ENCODE measurements at places on chromosomes 2 and 18. TPM values are rescaled to one million over a fixed set of nuclear protein-coding genes. Genes with fewer than 3 reads are reported as not detected.

- no peak for DNase-seq
Observed at GRCh38 chr2:136107051-136108033, 10.6 kb downstream of the CXCR4 start.

GRCh38 chr2:44612276-44612675 is 250.5 kb downstream of the CAMKMT start:
- DNase-seq: no peak

DNA sequence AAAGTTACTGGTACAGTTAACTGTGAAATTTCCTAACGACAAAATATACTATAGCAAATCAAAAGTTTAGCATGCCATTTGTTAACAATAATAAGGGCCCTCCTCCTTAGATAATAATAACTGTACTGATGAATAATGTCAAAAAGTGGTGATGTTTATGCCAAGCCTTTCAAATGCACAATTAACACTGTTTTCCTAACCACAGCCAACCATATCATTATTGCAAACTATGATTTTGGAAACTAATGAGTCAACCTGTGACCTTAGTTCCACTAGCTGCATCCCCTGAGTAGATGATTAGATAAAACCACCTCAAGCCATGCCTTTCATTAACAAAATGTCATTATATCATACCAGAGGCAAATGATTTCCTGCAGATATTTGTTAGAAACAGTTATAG is 25.1 kb upstream of the GPR75 start:
- no peak for DNase-seq

DNA sequence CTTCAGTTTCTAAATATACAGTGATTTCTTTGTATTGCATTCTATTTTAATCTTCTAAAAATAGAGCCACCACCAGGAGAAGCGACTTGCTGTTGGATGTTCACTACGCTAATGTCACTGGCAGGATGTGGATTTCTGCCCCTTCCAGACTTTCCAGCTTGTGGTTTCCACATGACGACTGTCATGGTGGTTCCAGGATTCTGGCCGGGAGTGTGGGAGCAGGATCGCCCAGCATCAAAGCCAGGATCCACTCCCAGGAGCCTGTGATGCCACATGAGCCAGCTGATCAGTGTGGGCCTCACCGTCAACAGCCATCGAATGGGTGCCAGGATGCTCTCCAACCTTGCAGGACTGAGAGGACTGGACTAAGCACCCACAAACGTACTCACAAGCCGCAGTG is 148.8 kb downstream of the HDAC4 start:
- no peak for DNase-seq

- DNase-seq: no peak
Observed at GRCh38 chr2:217225596-217225995, 365.7 kb upstream of the TNP1 start.

DNA sequence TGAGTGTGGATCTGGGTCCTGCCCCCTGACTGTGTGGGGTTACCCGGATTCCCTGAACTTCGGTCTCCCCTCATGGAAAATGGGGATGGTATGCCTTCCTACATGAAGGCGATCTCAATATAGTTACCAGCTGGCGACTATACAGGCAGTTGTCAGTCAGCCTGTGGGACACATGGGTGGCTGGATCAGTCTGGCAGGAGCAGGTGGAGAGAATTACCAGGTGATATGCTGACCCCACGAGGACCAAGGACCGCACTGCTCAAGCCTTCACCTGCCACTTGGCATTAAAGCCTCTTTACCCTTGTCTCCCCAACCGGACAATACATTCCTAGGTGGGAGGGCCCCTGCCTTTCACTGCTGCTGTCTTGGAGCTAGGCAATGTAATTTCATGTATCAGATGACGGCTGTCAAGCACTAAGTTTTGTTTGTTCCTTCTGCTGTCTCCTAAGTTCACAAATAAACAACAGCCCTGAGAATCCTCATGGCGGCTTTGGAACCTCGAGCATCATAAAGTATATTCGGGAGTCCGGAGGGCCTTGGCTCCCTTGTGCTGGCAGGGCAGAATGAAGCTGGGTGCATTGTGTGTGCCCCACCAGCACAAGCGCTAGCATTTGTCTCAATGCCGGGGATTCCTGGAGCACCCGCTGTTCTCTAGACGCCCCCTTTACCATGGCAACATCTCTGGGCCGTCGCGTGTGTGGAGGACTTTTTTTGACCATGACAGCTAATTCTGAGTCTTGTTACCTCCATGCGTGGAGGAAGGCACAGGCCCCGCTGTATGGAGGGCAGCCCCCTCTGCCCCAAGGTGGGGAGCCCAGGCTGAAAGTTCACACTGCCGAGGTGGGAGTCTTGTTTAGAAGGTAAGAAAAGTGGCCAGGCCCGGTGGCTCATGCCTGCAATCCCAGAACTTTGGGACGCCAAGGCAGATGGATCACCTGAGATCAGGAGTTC is 48.6 kb downstream of the PDCL3 start:
- no peak for DNase-seq

- DNase-seq: no peak
Observed at GRCh38 chr2:218405086-218405745, 5.5 kb downstream of the CTDSP1 start.

GRCh38 chr2:12896318-12896982 is 179.7 kb downstream of the TRIB2 start:
- no peak for DNase-seq

GRCh38 chr2:18662689-18663088 is 73.3 kb upstream of the NT5C1B start:
- DNase-seq: no peak

DNA sequence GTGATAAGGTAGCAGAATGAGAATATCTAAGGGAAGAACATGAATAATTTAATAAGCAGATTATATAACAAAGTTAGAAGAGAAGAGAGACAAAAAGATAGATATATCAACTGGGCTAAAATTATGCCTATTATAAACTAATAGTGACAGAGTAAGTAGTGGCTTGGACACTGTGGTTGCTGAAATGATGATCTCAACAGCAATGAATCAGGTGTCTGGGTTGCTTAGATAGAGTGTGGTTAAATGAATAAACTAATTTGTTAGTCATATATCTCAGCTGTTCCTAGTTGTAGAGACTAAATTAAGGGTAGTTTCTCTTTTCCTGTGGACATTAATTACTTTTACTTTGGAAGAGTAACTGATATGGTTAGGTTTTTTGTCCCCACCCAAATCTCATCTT is 1485.4 kb upstream of the CELF4 start:
- DNase-seq: no peak

DNA sequence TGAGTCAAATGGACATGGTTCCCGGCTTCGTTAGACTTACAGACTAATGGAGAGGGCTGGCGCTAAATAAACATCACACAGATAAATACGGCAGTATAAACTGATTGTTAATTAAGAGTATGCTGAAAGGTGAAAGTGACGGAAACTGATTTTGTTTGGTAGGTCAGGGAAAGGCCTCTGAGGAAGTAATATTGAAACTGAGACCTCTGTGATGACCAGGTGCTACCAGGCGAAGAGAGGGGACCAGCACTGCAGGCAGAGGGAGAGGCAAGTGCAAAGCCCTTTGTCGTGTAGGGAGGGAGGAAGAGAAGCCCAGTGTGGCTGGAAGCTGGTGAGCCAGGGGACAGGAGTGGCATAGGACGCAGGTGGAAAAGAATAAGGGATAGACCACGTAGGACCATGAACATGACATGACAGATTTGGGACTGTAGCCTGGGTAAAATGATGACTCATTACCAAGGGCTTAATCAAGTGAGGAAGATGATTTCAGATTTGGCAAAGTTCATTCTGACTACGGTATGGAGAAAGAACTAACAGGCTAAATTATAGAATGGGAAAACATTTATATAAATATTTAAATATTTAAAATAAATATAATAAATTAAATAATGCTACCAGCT is 433.1 kb downstream of the NCKAP5 start:
- DNase-seq: no peak

- DNase-seq: no peak
Observed at GRCh38 chr18:73785300-73785699, 362.3 kb downstream of the FBXO15 start.

DNA sequence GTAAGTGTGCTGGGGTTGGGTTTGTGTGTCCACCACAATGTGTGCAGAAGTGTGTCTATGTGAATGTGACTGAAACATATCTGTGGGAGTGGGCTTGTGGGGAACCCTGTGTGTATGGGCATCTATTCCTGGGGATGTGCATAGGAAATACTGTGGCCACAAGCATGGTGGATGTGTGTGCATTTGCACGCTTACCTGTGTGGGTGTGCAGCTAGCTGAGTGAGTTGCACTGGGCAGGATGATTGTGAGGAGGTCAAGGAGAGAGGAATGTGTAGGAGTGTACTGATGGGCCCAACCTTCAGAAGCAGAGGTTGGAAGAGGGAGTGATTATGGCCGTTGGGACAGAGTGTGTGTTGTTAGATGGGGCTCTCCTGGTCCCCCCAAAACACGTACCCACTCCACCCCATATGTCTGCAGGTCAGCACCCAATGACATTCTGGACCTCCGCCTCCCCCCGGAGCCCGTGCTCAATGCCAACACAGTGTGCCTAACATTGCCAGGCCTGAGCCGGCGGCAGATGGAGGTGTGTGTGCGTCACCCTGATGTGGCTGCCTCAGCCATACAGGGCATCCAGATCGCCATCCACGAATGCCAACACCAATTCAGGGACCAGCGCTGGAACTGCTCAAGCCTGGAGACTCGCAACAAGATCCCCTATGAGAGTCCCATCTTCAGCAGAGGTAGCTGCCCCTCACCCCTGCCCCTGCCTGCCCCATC is 1.2 kb downstream of the WNT10A start:
- no peak for DNase-seq

DNA sequence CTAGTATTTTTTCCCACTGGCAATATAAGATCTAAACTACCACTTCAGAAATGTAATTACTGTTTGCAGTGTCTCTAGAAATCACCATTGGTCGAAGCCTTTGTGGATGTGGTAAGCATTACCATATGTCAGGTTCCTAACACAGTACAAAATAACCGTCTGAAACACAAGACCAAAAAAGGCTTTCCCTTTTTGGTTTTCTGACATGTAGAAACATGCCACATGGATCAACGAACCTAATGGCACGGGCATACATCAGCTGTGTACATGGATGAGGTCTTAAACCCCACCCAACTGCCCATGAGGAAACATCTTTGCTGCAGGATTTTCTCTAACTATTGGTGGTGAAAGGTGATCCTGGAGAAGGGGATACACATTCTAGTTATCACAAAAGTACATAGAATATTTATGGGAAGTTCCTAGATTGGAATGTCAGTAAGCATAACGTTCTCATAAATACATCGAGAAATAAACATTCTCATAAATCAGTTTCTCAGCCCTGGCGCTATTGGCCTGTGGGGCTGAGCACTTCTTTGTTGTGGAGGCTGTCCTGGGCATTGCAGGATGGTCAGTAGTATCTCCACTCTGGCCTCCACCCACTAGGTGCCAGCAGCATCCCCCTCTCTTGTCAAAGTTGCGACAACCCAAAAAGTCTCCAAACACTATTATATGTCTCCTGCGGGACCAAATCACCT is 9.0 kb downstream of the VIT start:
- peak; percentile 28 for DNase-seq

GRCh38 chr2:84537251-84537650 is 21.0 kb downstream of the DNAH6 start:
- DNase-seq: no peak

GRCh38 chr2:42001711-42002201 is 46.1 kb upstream of the PKDCC start:
- DNase-seq: no peak

- DNase-seq: no peak
Observed at GRCh38 chr18:9968081-9968848, 54.4 kb downstream of the VAPA start.

GRCh38 chr2:168796583-168797285 is 5.7 kb upstream of the NOSTRIN start:
- no peak for DNase-seq

DNA sequence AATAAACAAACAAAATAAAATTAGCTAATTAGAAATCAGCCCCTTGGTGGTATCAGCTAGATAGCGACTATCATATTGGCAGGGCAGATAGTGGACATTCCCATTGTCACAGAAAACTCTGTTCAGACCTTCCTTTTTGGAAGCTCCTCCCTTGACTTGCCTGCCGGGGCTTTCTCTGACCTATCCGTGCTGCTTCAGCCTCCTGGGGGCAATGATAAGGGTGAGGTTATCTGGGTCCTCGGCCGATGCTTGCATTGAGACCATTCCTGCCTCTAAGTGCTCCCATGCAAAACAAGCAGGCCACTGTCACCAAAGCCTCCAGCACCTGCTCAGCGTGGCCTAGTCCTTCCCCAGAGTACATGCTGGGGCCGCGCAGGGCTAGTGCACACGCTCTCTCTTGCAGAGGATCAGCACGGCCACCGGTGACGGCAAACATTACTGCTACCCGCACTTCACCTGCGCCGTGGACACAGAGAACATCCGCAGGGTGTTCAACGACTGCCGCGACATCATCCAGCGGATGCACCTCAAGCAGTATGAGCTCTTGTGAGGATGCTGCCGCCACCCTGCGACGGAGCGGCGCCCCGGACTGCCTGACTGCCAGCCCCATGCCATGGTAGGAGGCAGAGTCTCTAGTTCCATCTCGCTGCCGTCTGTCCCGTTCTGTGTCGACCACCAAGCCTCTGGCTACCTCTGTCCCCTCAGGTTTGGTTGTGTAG is 27.4 kb downstream of the MPPE1 start:
- no peak for DNase-seq

DNA sequence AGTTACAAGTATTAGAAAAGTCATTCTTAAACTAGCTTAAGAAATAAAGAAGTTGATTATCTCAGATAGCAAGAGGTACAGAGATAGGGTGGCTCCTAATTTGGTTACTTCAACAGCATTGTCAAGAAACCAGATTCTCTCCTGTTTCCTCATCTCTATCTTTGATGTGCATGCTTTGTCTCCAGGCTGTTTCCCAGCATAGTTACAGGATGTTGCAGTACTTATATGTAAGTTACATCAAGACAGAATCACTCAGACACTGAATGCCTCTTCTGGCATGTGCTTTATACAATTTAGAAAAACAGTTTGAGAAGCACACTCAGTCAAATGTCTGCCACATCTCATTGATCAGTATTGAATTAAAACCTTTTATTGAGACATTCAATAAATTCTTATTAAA is 189.5 kb upstream of the UBE2E3 start:
- no peak for DNase-seq

DNA sequence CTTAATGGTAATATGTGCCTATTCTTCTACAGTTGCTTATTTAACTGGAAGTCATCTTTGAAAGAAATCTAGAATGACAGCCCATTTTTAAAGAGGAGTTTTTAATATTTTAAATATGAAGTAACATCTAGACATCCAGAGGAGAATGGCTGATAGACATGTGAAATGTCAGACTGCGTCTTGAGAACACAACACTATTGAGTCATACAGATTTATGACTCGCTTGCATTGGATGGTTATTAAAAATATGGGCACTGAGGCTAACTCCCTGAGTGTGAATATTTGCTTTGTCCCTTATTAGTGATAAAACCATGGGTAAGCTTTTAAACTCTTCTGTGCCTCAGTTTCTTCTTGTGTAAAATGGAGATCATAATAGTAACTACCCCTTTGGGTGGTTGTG is 22.9 kb downstream of the TDRD15 start:
- DNase-seq: no peak

- DNase-seq: no peak
Observed at GRCh38 chr2:105789745-105790460, 45.2 kb downstream of the NCK2 start.

Gene TUBB8B
- polyA plus RNA-seq: 0.28 TPM

Gene TRPM8
- polyA plus RNA-seq: 0.05 TPM

Gene PTPRN
- 2.1 TPM for polyA plus RNA-seq

Gene SERPINB3
- polyA plus RNA-seq: not detected

Gene CCDC141
- polyA plus RNA-seq: 0.20 TPM

Gene GALNT13
- polyA plus RNA-seq: 0.96 TPM

Gene GLS
- polyA plus RNA-seq: 27.6 TPM

Gene POTEC
- not detected for polyA plus RNA-seq

Gene LCT
- polyA plus RNA-seq: not detected

Gene ATOH8
- 49.2 TPM for polyA plus RNA-seq

Gene MEP1B
- polyA plus RNA-seq: not detected

Gene SIGLEC15
- 1.3 TPM for polyA plus RNA-seq

Gene KHK
- polyA plus RNA-seq: 6.8 TPM

Gene WDFY1
- polyA plus RNA-seq: 22.6 TPM

Gene RAD51AP2
- polyA plus RNA-seq: not detected

All from urinary bladder (tissue), 4 donors.